ENCODE measurements at places on chromosomes 5 and 9.

GRCh38 chr5:158195416-158196210, 336.7 kb upstream of the CLINT1 start:
- no peak for DNase-seq

- no peak for DNase-seq
Measured at GRCh38 chr5:38257308-38258041, 884 bp upstream of the EGFLAM start.

GRCh38 chr5:68381060-68381459, 165.5 kb downstream of the PIK3R1 start:
- DNase-seq: no peak

GRCh38 chr5:19959830-19960384, 28.1 kb downstream of the CDH18 start:
- no peak for DNase-seq

GRCh38 chr5:52743970-52744369, 43.7 kb upstream of the ITGA1 start:
- peak; percentile 9 for DNase-seq

- no peak for DNase-seq
Measured at GRCh38 chr5:42991404-42992087, 48.6 kb downstream of the ANXA2R start.

DNA sequence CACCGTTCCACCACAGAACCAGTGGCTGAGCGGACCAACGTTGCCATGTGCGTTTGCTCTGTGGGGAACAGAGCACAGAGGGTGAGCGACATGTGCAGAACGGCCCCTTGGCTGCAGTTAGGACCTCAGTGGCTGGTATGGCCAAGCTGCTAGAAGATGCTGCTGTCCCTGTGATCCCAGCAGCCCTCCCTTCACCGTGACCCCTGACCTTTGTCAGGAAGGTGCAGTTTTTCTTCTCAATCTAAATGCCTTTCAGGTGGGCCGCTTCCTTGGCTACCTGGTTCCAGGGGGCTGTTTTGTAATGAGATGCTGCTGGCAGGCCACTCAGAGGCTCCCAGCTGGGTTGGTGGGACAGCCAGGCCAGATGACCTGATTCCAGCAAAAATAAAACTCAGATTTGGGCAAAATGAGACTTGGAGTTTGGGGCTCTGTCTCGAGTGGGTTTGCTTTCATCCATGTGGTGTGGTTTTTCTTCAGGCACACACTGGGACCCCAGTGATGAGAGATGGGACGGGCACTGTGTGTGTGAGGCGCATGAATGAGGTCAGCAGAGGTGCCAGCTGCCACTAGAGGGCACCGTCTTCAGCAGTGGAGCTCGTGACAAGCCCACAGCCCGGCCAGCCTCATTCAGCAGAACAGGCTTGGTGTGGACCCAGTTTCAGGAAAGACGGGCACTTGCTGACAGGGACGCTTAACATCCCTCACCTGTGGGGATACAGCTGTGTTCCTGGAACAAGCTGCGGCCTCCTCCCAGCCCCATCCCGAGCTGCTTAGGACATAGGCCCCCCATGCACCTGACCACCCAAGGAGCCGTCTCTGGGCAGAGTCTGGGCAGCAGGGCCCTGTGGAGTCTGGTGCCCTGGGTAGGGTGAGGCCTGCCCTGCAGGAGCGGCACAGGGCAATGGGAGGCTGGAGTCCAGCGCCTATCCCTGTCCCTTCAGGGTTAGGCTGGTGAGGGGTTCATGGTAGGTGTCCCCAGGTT, 4.1 kb downstream of the MRPS2 start:
- peak; percentile 33 for DNase-seq

- peak; percentile 6 for DNase-seq
Measured at GRCh38 chr5:78985725-78986223, 664 bp upstream of the ARSB start.

GRCh38 chr5:26674846-26675245, 363.5 kb downstream of the CDH9 start:
- no peak for DNase-seq

DNA sequence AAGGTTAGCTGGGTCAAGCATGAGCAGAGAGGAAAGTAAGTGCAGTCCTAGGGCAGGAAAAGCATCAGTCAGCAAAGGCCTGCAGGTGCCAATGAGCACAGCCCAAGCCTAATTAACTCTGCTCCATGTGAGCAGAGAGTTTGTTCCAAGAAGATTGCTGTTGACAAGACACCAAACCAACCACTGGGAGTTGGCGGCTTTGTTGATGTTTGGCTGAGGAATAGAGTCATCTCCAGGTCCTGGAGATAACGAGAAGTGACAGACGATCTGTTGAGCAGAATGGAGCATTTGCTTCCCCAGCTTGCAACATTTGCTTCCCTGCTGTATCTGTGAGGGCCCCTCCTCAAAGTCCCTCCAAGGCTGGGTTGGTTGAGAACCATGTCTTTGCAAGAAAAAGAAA, 68.2 kb downstream of the FAM114A2 start:
- DNase-seq: no peak

DNA sequence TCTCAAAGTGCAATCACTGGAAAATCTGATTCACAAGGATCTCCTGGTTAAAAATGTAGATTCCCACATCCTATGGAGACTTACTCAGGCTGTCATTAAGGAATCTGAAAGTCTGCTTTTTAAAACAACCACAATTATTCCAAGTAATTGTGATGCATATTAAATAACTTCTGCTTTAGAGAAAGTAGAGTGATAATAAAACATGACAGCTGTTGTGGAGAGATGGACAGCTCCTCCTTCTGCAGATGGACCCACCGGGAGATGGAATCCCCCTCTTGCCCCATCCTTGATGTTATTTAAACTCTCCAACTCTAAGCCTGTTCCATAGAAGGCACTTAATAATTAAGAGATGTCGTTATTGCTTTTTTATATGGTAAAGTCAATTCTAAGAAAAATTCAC, 802.2 kb downstream of the CDH12 start:
- DNase-seq: no peak

DNA sequence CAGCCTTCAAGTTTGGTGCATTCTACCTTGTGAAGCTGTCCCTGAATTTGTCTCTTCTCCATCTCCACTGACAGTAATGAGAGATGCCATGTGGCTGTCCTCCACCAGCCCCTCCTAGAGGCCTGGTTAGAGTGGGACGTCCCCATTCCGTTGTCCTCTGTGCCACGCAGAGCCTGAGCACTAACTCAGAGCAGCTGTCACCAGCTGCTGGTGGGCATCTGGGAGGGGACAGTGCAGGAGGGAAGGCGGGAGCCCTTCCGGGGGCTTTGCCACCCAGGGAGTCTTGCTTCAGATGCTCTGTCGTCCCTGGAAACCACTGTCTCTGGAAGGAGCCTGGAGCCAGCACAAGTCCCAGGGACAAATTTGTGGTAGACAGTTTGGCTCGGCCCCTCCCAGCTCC, 78.6 kb downstream of the PDZD2 start:
- DNase-seq: no peak

Data from effector CD4-positive, alpha-beta T cell (primary cell).